ENCODE measurements at places on chromosomes 2 and 18.

- no peak for DNase-seq
These were observed 36.1 kb downstream of the OSBPL6 start for GRCh38 chr2:178230396-178230795.

DNA sequence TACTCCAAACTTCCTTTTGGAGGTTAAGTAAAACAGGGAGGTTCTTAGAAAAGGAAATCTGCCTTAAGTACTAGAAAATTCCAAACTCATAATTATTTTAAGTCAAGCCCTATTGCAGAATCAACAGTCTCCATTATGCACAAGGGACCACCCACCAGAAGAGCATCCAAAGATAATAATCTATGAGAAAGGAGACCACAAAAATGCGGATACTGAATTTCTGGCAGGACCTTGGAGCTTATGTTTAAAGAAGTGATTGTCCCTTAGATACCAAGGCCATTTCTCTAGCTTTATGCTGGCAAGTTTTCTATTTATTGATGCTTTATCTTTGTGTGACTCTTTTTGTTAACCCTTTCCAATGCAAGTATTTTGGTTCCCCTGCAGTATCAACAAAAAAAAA is 404.0 kb upstream of the MMADHC start:
- no peak for DNase-seq

DNA sequence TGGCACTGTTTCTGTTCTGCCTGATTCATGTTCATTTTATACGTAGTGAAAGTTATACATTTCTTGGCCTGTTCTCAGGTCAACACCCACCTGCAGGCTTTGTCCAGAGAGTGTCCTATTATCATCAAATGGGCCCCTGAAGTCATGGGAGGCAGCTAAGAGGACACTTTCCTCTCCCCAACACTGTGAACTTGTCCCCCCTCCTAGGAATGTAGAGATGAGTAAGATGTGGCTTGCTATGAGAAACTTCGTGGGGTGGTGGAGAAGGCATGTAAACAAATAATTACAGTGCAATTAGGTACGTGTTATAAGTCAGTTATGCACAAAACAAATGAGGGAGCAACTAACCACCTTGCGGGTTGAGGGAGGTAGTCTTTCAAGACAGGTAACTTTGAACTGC is 57.9 kb downstream of the COL4A3 start:
- DNase-seq: no peak

DNA sequence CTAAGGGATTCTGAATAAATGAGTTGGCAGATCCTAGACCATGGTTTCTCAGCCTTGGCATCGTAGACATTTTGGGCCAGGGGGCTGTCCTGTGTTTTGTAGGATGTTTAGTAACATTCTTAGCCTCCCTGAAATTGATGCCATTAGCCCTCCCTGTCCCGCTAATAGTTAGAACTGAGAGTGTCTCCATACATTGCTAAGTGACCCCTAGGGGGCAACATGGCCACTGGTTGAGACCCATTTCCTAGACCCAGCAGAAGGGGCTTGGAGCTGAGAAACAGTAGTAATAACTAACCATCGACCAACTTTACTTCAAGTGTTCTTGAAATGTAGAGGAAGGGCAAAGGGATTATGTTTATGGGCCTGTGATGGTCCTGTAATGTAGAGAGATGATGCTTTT is 40.8 kb downstream of the KCMF1 start:
- no peak for DNase-seq

DNA sequence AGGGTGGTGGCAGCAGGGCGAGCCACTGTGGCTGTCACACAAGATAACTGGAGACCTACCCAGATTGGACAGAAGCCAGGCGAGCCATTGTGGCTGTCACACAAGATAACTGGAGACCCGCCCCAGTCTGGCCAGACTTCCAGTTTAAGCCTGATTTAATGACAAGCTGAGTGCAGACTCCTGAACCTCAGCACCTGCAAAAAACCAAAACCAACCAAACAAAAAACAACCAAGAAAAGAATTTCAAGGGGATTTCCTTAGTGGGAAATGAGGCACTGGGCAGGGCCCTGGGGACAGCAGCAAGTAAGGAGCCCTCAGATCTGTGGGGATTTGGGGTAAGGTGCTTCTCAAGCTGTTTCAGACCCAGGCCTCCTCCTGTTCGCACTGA is 95.2 kb upstream of the BOD1L2 start:
- DNase-seq: no peak

DNA sequence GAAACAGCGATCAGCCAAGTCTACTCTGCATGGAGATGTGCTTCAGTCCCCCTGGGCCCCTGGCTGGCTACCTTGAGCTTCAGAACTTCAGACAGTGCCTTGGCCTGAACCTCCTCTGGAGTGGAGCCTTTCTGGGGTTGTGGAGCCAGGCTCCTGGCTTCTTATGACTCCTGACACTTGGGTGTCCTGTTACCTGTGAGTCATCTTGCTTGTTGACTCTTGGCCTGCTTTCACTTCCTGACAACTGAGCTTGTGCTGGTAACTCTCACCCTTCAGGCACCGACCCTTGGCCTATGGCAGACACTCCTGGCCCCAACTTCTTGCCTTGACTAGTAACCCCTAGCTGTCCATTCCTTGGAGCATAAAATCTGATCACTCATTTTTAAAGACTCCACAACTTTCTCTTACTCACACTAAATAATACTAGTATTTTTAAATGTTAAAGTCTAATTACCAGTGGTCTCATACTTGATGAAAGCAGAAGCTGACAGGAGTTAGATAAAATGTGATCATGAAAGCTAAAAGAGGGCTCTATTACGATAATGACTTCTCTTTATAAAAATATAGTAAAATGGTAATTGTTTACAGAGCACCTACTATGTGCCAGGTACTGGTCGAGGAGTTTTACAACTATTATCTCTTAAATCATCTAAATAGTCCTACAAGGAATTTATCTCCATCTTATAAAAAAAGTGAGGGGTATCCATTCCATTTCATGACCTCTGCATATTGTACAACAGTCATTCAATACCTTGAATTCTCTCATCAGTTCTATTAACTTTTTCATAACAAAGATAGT is 46.3 kb upstream of the VIT start:
- peak; percentile 65 for DNase-seq

DNA sequence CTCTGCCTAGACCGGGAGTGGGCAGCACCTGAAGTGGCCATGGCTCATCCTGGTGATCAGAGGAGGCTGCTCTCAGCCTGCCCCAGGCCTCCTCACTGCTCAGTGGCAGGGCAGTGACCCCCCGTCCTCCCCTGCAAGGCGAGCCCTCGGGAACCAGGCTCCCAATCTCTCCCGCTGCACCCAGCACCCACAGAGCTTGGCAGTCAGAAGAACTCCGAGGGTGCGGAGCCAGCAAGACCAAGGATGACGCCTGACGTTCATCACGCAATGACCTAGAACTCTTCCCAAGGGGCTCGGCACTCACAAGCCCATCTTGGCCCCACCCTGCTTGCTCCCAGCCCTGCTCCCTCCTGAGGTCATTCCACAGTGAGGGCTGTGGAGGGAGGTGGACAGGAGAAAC is 189.8 kb upstream of the SALL3 start:
- DNase-seq: no peak

DNA sequence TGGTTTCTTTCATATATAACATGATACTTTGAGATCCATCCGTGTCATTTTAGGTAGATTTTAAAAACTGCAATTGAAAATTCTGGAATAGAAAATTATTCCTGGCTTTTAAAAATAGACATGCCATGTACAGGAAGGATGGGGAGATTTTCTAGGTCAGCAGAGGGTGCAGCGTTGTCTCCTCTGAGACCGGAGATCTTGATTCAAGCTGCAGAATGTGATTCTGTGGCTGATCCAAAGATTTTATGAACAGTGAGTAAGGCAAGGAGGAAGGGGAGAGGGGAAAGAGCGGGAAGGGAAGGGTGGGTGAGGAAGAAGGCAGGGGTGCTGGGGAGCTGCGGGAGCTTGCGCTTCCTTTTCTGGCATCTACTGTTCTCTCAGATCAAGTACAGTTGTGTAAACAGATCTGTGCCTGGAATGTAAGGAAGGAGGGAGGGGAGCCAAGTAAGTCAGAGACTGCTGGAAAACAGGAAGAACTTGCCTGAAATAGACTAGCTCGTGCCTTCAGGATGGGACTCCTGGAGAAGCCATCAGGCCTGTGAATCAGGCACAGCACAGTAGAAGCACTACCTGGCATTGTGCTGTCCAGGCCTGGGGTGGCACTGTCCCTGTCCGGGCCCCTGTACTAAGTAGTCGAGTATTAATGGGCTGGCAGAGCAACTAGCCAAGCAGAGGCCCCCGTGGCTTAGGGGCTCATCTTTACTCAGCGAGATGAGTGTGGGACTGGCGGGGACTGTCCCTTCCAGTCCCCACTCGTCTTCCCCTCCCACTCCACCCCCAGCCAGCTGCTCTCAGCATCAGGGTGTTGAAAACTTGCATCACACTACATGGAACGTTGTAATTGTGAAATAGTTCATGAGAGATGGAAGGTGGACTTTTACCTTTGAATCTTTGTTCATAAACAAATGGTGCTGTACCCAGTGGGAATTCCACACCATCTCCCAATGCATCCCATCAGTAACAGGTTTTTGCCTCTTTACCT is 163.5 kb downstream of the UXS1 start:
- DNase-seq: peak; percentile 59

GRCh38 chr18:77762014-77762413 is 512.4 kb downstream of the GALR1 start:
- DNase-seq: no peak

GRCh38 chr18:61998957-61999356 is 106.2 kb upstream of the RNF152 start:
- DNase-seq: peak; percentile 4

DNA sequence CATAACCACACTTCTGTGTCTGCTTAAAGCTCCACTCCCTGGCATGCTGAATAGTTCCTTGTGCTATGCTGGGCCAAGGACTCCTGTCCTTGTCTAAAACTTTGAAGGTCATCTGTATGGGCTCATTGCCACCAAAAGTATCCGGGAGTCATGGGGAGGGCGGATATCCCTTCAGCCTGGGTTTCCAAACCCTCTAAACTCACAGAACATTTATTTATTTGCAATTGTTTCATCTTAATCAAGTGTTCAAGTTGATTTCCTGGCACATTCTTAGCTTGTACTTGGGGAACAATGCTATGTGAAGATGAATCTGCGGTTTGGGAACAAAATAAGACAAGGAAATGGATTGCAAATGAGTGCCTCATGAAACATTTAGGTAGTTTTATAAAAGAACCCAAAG is 1.8 kb downstream of the NOSTRIN start:
- DNase-seq: no peak

DNA sequence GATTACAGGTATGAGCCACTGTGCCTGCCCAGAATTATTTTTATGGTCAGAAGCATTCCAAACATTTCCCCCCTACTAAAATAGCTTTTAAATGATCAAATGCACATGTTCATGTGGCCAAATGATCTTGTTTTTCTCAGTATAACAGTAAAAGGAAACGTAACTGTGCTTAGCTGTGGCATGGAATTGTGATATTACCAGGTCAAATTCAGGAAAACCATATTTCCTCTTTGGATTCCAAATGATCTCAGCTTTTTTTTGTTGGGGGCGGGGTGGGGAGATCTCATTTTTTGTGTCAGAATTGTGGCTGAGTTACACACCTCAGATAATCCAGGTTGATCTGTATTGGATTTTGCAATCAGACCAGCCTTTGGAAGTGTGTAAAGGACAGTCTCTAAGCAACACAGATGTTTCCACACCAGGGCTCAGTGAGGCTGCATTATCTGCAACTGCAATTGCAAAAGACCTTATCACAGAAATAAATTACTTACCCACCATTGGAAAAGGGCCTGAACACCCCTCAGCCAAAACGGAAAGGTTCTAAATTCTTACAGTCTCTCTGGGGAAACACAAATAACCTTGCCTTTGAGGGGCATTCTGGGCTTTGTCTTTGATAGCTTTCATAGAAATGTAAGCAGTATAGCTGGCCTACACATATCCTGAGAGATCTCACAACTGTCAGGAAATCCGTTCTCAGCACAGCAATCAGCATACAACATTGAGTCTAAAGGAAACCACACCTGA is 8.4 kb downstream of the CASP10 start:
- no peak for DNase-seq

- DNase-seq: peak; percentile 59
These were observed 322.1 kb upstream of the THUMPD2 start for GRCh38 chr2:40101131-40101575.

DNA sequence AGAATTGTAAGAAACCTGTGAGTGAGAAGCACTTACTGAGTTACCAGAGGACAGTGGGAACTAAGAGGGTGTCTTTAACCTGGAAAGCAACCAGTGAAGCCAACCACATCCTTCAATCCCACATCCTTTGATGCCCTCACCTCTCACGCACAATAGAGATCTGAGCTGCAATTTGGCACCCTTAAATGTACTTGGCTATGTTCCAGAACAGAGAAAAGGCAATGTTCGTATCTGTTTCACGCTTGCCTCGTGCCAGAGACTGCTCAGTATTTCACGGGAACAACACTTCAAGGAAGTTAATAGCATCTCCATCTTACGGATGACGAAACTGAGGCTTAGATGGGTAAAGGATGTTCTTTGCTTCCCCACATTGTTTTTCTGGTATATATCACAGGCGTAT is 167.4 kb downstream of the DPP10 start:
- DNase-seq: no peak

GRCh38 chr2:168819050-168819715 is 16.7 kb downstream of the NOSTRIN start:
- no peak for DNase-seq

- no peak for DNase-seq
These were observed 420 bp downstream of the PIGN start for GRCh38 chr18:62186499-62186773.

DNA sequence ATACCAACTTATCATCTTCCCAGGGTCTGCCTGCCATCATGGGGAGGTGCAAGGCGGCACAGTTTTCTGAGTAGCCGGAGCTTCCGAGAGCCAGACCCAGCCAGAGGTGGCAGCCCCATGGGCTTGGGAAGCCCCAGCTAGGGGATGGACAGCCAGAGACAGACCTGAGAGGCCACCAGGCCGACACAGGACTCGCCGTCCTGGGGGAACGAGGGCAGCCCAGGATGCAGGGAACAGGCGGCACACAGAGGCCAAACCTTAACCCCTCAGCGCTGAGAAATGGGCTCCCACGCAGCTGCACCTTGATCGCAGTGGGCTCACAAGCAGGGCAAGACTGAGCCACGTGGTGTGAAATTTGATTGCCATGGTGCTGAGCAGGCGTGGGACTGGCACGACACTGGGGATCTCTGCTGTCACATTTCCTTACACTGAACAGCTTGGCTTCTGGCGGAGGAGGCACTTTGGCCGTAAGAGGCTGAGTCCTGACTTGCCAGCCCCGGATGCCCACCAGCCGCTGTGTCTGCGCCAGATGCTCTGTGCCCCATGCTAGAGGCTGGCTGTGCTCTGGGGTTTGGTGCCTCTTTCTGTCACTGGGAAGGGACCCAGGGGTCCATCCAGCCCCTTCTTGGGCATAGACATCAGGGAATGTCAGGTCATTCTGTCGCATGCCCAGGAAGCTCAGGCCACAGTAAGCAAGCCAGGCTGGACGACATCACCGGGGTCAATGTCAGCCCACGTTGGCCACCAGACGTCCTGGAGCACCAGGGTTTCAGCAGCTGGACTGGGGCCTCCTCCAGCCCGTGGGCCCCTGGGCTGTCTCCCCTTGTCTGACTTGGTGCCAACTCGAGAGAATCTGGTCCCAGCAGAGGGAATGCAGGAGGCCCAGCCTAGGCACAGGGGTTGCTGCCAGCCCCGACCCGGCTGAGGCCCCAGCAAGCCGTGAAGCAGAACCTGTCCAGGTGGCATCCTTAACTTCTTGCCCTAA is 312.1 kb upstream of the MYT1L start:
- no peak for DNase-seq
